Central memory CD4-positive, alpha-beta T cell (primary cell): ENCODE measurements at places on chromosomes 12 and 14.

- DNase-seq: no peak
These were observed 4.8 kb downstream of the RNU4-2 start for GRCh38 chr12:120286768-120287490.

- DNase-seq: no peak
These were observed 31.4 kb downstream of the SLC15A4 start for GRCh38 chr12:128792398-128792797.

DNA sequence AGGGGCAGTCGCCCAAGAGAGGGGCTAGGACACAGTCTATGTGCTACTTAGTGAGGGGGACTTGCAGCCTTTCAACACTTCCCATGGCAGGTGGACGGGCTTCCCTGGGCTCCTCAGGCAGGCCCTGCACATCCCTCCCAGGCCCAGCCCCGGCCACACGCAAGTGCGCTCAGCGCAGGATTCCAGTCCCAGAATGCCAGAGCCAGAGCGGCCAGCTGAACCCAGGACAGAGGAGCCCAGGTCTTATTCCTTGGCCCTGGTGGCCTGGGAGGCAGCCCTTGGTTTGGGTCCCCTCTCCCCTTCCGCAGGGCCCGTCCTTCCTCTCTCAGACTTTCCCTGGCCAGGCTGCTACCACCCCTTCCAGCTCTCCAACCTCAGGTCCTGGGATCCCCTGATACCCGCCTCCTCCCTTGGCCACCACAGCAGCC lies 12.0 kb downstream of the DLK1 start:
- no peak for DNase-seq

DNA sequence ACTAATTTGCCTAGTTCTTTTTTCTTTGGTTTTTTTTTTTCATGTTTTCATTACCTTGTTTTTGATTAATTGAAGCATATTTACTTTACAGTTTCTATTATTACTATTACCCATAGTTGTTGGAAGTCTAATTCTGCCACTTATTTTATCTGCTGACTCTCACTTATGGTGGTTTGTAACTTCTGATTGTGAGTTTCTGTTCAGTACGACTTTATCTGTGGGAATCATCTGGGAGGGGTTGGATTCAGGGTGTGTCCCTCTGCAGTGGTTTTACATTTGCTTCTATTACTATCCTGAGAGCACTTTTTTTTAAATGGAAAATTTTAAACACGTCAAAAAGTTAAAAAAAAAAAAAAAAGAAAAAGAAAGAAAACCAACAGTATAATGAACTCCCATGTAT lies 26.4 kb upstream of the SOS2 start:
- no peak for DNase-seq

GRCh38 chr14:63938198-63939005 lies 85.6 kb downstream of the SYNE2 start:
- peak; percentile 13 for DNase-seq

DNA sequence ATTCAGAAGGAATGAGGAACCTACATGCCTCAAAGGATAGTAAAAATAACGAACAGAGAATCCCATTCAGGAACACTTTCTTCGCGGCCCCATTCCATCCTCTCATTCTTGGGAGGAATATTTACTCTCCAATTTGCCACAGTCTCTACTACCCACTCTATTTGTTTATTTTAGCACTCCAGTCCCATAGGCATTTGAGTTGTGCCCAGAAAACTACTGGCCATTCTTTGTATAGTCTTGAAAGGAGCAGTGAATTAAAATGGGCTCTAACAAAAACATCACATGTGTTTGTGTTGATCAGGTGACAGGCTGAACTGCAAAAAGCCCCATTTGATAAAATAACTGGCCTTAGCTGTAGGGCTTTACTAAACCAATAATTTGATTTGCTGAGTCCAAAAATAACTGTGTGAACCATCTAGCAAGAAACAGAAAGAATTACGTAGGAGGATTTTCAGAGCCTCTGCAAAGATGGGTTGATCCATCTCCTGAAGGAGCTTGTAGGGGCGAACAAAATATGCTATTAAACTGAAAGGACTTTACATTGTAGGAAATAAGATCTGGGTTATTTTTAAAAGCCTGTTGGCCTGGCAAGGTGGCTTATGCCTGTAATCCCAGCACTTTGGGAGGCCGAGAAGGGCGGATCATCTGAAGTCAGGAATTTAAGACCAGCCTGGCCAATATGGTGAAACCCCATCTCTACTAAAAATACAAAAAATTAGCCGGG lies 142.3 kb upstream of the CPNE8 start:
- no peak for DNase-seq

DNA sequence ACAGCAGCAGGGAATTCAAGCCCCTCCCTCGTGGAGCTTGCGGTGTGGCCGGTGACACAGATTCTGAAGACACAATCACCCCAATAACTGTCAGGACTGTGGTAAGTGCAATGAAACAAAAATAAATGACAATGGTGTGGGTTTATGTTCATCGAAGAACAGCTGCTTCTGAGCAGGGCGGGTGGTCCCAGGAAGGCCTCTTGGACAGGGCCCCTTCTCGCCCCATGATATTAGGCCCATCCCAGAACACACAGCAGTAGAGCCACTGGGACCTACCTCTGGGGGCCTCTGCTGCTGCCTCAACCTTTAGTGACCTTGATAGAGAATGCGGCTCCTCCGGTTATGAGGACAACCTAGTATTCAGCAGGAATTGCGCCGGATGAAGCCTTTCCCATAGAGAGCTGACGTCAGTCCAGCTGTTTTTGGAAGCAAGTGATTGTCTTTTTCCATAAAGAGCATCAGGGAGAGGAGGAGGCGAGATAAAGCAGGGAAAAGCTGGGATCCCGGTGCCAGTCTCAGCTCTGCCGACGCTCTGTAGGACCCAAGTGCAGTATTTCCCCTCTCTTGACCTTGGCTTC lies 84.1 kb upstream of the BCL11B start:
- no peak for DNase-seq

DNA sequence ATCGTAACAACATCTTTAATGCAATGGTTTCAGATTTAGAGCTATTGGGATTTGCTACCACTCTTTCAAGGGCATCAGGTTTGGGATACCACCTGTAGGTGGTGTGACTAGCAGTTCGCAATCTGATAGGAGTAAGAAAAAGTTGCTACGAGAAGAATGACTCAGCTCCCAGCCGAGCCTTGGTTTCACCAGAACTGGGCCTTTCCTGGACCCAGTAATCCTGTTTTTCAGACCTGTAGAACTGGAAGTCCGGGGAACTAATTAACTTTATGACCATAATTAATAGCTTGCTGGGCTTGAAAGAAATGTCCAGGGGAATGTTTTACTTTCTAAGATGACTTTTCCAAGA lies 770 bp downstream of the ABHD4 start:
- peak; percentile 28 for DNase-seq

- DNase-seq: no peak
These were observed 47.0 kb downstream of the PPP1R12A start for GRCh38 chr12:79887890-79888289.

GRCh38 chr14:54186821-54187763 lies 209.7 kb upstream of the CDKN3 start:
- no peak for DNase-seq

DNA sequence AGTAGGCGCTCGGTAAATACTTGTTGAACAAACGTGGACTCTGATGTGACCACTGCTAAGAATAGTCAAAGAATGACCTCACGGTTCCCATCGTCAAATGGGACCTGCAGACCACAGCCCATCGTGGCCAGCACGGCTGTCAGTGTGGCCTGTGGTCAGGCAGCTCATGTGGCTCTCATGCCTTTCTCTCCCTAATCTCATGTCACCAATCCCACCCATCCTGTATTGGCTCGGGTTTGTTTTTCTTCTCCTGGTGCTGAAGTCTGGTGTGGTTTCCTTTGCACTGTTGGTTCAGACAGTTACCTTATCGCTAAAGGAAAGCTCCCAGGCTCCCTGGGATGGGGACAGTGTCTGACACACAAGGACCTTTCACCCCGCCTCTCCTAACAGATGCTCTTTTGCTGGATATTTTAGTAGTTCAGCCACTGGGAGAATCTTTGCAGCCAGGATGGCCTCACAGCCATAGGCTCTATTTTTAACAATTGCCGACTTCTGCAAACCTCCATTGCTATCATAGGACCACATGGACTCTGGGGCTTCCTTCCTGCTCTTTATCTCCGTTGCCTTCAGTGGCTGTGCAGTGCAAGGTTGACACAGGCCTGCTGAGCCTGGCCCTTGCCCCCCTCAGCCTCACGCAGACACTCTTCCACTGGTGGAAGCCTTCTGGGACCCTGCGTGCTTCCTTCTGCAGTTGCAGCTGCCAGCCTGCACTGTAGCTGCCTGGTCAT lies 293.1 kb upstream of the FKBP4 start:
- no peak for DNase-seq

DNA sequence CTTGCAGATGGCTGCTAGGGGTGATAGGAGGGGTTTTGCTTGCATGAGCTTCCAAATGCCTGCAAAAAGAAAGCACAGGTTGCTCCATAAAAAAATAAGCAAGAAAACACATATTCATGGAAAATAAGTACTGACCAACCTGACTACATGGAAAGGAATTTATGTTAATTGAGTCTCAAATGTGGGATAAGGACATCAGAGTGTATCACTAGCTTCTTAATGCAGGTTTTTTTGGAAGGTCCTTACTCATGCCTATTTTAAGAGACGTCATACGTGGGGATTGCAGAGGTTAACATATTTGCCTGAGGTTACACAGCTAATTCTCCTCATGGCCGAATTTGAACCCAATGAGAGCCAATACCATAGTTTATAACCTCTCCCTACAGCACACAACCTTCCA lies 116.2 kb downstream of the ASCL1 start:
- no peak for DNase-seq

GRCh38 chr12:47359310-47360092 lies 279.7 kb upstream of the AMIGO2 start:
- DNase-seq: no peak

DNA sequence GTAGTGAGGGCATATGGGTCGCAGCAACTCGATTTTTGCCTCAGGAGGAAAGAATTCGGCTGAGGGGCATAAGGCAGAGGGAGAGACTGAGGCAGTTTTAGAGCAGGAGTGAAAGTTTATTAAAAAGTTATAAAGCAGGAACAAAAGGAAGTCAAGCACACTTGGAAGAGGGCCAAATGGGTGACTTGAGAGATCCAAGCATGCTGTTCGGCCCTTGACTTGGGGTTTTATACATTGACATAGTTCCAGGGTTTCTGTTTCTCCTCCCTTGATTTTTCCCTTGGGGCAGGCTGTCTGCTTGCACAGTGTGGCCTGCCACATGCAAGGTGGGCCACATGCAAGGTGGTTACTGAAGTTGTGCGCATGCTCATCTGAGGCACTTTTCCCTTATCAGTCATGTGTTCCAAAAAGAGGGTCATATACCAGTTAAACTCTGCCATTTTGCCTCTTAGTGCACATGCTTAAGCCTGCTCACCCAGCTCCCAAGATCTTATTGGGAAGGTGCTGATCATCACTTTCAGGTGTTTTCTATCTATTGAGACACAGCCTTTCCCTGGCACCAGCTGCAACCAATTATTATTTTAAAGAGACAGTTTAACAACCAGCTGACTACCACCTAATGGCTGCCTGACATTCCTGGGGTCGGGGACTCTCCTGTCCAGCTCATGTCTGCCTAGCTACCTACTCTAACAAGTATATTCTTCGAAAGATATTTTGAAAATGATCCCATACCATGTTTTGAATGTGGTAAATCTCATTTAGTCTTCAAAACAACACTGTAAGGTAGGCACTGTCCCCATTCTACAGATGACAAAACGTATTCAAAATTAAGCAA lies 19.9 kb downstream of the PTGER2 start:
- DNase-seq: no peak

GRCh38 chr12:13697973-13698372 lies 283.4 kb downstream of the GRIN2B start:
- DNase-seq: no peak

- no peak for DNase-seq
These were observed 29.1 kb downstream of the SLC16A7 start for GRCh38 chr12:59624732-59625460.

- peak; percentile 0 for DNase-seq
These were observed 269.3 kb downstream of the DAD1 start for GRCh38 chr14:22319526-22320361.

- no peak for DNase-seq
These were observed 17.1 kb downstream of the DICER1 start for GRCh38 chr14:95140060-95140858.

- DNase-seq: no peak
These were observed 257.2 kb upstream of the SOX5 start for GRCh38 chr12:24206621-24207020.

GRCh38 chr12:26699237-26699636 lies 133.8 kb downstream of the ITPR2 start:
- no peak for DNase-seq

DNA sequence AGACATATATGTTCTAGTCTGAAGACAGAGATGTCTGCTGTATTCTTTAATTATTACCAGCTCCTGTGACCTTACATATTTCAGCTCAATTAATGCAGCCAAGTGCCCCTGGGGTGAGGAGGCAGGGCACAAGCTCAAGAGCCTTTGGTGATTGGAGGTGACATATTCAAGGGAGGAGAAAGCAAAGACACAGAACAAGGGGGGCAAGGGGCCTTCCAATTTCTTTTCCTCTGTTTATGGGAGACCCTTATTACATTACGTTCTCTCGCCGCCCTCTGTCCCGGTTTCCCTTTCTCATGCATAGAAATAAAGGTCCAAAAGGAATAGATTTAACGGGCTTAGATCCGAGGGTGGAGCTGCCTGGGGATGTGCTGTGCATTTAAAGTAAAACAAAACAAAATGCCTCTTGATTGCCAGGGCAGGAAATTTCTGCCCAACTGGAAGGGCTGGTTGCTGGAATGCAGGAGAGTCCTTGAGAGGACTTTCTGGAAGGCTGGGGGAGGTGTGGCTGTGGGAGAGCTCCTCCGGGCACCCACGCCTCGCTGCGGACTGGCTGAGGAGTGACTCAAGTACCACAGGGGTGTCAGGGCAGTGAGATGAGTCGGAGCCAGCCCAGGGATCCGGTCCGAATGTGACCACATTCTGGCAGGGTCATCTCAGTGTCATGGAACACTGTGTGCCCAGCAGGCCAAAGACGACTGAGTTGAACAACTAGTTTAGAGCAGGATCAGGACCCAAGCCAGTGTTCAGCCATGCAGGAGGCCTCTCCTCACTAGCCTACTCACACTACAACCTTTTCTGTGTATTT lies 32.1 kb upstream of the GSG1 start:
- no peak for DNase-seq

GRCh38 chr14:88421286-88421685 lies 35.8 kb downstream of the SPATA7 start:
- no peak for DNase-seq

DNA sequence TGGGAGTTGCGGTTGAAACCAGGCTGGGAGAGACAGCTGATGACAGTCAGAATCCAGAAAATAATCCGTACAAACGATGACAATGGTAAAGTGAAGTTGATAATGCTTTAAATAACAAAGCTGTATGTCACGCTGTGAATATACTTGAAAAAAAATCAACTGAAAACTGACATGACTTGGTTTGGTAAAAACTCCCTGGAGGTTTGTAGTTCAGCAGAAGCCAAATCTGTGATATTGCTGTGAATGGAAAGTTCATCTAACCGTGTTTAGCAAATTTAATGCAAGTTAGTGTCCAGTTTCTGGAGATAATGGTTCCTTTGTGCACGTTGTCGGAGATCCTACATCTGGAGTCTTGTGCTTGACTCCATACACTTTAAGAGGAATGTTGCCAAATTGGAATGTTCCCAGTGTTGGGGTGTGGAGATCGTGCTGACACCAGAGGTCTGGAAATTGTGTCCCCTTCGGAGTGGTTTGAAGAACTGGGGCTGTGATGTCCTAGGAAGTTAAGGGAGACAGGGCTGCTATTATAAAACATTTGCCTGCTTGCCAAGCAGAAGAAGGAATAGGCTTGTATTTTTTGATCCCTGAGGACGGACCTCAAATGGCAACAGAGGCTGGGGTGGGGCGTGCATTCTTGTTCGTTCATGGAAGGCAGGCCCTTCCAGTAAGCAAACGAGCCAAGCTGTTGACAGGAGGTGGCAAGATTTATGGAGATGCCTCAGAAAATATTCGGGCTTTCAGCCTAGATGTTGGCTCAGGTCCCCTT lies 30.6 kb downstream of the PPFIBP1 start:
- DNase-seq: no peak
